Mesenteric fat pad (tissue), 1 donor: ENCODE measurements at places on chromosomes 4 and X. TPM values are rescaled to one million over a fixed set of nuclear protein-coding genes. Genes with fewer than 3 reads are reported as not detected.

DNA sequence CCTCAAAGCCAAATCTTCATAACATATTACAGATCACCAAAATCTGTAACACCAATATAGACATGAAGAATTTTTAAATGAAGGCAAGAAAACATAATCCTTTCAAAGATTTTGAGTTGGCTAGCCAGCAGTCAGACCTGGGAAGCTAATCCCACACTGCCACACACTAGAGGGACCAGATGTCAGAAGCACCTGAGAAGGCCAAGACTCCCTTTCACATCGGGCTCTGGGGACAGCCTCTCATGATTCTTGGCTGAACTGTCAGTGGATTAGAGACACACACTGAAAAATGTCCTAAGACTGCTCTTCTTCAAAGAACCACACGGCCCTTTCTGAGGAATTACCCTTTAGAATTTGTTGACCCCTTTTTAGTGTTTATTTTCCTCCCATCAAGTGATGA, 28.2 kb upstream of the SPATA4 start:
- DNase-seq = no peak

- DNase-seq = no peak
Observed at GRCh38 chr4:134777606-134778005, 576.0 kb upstream of the PABPC4L start.

GRCh38 chrX:66635360-66635759, 3.5 kb downstream of the EDA2R start:
- DNase-seq = no peak

DNA sequence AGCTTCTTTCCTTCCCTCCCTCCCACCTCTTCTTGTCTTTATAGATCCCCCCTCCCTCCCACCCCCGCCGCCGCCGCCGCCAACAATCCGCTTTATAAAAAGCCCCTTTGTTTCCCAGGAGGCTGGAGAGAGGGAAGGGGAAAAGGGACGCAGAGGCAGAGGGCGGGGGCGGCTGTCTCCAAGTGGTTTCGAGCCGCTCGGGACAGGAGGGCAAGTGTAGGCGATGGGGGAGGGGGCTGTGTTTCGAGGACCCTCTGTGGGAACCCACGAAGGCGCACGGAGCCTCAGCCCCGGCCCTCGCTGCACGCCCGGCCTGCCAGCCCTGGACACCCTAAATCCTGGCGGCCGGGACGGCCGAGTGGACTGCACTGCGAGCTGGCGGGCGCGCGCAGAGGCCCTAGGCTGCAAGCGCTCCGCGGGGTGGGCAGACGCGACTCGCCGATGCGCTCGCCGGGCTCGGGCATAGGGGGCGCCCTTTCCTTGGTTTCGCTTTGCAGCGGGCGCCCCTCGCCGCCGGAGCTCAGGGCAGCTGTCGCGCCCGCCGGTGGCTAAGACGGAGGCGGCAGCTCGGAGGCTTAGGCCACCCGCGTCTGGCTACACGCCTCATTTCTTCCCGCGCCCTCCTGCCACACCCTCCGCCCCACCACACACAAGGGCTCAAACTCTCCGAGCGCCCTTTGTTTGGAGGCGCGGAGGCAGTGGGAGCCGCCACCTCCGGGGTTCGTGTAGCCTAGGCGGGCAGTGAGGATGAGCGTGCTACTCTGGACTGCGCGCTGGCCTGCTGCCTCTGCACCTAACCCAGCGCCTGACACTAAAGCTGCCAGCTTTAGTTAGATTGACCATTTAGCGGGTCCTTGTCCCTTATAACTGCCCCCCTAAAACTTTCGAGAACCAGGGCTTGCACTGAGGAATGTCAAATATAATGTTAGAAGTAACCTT, 2.2 kb downstream of the MAMLD1 start:
- DNase-seq = no peak

DNA sequence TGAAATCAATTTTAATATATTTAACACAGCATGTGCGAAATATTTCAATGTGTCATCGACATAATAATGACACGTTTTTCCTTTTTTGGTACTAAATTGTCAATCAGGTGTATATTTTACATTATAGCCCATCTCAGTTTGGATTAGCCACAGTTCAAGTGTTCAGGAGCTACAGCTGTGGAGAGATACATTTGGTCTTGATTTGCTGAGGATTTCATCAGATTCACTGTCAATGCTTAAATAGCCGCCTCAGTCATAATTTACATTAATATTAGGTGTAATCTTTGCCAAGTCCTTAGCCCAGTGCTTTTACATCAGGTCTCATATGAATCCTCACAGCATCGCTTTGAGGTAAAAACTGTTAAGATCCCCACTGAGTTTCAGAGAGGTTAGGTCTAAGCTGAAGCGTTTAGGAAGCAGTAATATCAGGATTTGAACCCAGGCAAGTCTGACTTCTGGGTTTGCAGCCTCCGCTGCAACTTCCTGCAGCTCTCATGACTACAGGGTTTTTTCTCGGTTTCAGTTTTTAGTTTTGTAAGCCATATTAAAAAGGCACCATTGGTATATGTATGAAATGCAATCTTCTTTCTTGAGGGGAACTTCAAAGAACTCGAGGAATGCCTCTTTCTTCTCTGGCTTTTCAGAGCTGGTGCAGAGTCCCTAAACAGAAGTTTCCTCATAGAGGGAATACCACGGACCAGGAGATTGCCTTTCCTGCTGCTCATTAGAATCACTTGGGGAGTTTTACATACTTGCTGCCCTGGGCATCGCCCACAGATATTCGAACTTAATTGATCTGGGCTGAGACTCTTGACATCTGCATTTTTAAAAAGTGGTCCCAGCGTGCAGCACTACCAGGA, 6.4 kb downstream of the MTM1 start:
- DNase-seq = no peak

DNA sequence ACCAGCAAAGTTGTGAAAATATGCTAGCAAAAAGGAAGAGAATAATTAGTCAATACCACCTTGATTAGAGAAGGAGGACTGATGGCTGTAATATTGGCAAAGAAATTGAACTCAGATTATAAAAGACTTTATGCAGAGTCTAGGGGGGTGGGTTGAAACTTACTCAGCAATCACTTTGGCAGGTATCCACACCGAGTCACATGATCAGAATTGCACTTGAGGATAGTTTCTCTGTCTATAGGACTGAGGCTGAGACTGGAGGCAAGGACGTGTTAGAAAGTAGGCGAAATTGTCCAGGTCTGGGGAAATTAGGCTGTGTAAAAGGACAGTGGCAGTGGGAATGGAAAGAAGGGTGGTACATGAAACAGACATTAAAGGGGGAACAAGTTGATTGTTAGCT, 284.4 kb downstream of the ARHGAP24 start:
- DNase-seq = no peak

DNA sequence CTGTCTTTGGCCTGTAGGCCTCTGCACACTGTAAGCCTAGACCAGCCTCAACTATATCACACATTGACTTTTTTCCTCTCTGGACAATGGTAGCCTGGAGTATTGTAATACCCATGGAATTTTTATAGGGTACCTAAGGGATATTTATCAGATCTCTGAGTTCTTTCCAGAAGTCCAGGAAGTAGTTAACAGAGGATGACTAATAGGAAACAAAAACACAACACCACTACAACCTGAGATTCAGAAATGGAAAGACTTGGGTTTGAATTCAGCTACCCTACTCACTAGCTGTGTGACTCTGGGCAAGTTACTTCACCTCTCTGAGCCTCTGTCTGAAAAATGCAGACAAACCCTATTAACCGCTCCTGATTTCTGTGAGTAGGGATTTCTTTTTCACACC, 7.7 kb upstream of the STX18 start:
- no peak for DNase-seq

- DNase-seq = no peak
Observed at GRCh38 chr4:118797558-118798142, 38.3 kb downstream of the SEC24D start.

GRCh38 chr4:47746122-47746521, 91.7 kb downstream of the CORIN start:
- no peak for DNase-seq

DNA sequence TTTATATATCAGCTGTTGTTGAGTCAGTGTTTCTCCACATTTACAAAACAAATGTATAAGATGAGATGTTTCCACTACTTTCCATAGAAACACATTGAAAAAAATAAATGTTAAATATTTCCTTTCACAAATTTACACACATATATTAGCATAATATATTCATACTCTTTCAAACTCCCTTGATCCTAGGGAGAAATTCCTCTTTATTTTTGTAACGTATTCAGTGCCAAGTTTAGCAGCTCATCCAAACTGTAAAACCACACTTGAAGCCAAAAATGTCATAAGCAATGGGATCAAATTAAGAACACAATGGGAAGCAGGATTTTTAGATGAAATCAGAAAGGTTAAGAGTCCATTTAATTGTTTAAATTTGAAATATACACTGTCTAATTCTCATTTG, 381.1 kb upstream of the MAD2L1 start:
- DNase-seq = no peak

DNA sequence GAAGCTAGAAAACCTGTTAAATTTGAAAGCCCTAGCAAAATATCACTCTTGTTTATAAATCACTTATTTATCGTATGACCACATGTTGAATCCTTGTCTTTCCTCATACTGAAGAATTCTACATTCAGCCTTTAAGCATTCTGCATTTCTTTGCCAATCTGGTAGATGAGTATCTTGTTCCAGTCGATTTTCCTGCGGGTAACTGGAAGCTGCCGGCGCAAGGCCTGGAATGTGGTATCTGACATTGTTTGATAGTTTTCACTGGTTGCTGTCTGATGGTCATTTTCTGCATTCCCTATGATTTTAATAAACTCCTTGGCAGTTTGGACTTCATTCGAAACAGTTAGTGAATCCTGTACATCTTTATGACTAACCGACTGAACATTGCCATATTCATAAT, 13.7 kb upstream of the PHKA1 start:
- DNase-seq = no peak

- no peak for DNase-seq
Observed at GRCh38 chr4:139267301-139267700, 12.7 kb downstream of the MGARP start.

DNA sequence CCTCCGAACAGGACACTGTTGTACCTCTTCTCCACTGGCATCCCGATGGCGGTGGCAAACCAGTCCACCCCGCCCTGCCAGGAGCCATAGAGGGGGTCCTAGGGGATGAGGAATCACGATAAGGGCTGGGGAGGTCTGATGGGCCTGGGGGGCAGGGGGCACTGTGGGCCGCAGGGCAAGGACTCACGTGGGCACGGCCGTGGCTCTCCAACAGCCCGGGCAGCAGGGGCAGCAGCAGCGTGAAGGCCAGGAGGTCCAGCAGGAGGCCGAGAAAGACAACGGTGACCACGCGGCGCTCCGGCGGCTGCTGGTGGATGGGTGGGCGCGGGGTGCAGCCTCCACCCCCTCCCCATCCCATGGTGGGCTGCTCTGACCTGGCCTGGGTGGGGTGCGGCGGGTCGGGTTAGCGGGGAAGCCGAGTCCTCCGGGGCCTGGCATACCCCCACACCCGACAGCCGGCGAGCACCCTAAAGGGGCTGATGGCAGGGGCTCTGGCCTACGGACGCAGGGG, 29.6 kb downstream of the NOP14 start:
- no peak for DNase-seq

DNA sequence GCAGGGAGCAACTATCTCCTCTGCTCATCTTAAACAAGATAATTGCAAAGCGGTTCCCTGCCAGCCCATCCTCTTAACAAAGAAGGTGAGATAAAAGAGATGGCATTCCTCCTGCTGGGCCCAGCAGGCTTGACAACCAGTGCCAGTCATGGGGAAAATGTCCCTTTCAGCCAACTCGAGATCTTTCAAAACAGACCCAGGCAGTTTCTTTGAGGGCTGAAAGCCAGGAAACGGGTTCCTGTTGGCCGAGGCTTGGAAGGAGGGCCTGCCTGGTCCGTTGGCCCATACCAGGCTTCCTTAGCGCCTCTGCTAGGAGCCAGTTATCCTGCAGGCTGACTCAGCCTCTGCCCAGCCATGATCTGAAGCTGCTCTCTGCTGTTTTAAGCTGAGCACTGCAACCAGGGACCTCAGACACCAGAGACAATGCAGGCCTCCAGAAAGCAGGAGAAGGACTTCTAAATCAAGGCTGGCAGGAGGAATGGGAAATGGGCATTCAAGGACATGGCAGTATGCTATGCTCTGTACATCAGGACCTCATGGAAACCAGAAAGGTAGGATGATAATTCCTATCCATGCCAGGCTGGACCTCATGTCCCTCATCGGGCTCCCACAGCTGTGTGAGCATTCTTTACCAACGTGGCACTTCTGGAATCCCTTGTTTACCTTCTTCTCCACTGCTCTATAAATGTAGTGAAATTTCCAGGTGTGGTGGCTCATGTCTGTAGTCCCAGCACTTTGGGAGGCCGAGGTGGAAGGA, 42.4 kb upstream of the SLC2A9 start:
- no peak for DNase-seq

- no peak for DNase-seq
Observed at GRCh38 chrX:73478961-73479360, 32.1 kb downstream of the CDX4 start.

DNA sequence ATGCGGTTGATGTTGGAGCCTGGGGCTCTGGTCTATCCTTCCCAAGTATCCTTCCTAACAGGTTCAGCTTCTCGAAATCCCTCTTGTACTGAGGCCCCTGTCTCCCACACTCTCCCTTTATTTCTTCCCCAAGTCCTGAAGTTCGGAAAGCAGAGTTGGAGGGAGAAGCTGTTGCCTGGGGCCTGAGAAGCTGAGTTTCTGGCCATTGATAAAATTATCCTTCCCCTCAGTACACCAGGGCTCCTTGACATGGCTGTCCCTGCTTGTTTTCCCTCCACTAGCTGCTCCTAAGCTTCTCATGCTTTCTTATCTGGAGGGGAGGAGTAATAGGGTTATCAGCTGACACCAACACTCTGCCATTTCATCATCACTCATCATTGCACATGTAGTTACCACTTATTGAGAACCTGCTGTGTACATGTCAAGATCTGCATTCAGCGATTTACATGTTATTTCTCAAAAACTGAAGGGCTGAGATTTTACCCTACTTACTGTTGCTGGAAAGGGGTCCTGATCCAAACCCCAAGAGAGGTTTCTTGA, 58.0 kb downstream of the FUNDC1 start:
- no peak for DNase-seq

GRCh38 chrX:25019707-25020390, 4.1 kb upstream of the ARX start:
- DNase-seq = no peak

DNA sequence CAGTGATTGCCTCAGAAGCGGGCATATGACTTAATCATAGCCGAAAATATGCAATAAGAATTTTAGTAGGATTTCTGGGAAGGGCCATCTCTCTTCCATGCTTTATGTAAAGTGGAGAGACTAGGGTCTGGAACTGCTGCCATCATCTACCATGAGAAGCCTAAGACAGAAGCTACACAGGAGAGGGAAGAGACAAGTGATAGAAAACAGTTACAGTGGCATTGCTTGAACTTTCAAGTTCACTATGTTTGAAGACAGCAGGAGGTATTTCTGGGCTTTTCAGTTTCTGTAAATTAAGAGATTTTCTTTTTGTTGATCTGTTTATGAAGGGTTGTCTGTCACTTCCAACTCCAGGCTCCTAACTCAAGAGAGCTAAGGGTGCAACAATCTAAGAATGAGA, 62.5 kb downstream of the ZNF330 start:
- no peak for DNase-seq

VCX2 gene
- not detected for total RNA-seq

TMEM150C gene
- total RNA-seq = 9.2 TPM

ZNF157 gene
- not detected for total RNA-seq

FGA gene
- total RNA-seq = not detected

RNF212 gene
- 4.2 TPM for total RNA-seq

MAOA gene
- total RNA-seq = 232 TPM

OTC gene
- not detected for total RNA-seq
